ENCODE measurements at places on chromosomes 3 and 15.

DNA sequence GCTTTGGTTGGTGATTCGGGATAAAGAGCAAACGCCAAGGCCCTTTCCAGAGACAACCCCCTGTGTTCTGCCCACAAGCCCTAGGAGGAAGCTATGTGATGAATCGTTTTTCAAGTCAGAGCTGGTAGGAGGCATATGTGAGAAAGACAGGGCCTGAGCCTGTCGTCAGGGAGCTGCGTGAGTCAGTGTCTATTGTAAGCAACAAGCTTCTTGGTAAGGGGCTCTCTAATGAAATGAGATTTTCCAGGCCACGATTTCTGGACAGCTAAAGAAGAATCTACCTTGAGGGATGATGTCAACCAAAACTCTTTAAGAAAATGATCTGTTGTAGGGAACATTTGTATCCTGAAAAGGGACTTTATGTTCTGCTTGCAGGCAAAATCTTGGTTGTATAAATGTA lies 318.9 kb upstream of the IL12A start:
- no peak for DNase-seq

DNA sequence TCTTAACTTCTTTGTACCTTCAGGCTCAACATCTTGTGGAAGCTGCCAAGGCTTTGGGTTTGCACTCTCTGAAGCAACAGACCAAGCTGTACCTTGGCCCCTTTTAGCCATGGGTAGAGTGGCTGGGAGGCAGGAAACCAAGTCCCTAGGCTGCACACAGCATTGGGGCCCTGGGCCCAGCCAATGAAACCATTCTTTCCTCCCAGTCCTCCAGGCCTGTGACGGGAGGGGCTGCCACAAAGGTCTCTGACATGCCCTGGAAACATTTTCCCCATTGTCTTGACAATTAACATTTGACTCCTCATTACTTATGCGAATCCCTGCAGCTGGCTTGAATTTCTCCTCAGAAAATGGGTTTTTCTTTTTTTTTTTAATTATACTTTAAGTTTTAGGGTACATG lies 253.1 kb upstream of the GADL1 start:
- DNase-seq: no peak

DNA sequence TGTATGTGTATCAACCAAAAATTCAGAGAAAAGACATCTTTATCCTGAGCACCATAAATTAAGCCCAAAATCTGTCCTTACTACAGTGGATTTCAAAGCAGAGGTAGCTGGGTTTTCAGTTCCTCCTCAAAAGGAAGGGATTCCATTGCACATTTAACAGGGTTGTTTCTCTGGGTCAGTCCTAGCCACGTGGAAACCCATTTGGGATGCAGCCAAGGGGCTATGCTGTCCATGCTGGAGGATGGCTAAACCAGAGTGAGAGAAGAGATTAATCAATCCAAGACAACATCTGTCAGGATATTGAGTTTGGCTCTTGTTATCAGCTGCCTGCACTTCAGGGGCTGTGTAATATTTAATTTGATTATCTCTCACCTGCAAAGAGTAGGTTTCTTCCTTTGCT lies 28.1 kb downstream of the LSAMP start:
- DNase-seq: no peak

- no peak for DNase-seq
These were observed 20.0 kb upstream of the MFSD1 start for GRCh38 chr3:158781849-158782248.

GRCh38 chr3:151395806-151396205 lies 11.3 kb upstream of the P2RY12 start:
- peak; percentile 3 for DNase-seq

DNA sequence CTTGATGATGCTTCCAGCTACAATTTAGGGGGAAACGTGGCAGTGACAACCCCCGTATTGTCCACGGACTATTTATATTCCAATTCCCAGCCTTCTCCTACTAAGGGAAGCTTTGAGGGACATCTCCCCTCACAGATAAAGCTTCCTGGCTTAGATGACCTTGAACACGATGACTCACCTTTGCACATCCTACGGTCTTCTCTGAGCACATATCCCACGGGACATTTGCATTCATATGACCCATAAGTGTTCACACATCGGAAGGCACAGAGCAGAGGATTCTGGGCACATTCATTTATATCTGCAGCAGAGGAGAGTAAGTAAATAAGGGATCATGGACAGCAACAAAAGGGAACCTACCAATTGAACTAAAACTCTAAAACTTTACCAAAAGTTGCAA lies 101.5 kb downstream of the DUT start:
- no peak for DNase-seq

DNA sequence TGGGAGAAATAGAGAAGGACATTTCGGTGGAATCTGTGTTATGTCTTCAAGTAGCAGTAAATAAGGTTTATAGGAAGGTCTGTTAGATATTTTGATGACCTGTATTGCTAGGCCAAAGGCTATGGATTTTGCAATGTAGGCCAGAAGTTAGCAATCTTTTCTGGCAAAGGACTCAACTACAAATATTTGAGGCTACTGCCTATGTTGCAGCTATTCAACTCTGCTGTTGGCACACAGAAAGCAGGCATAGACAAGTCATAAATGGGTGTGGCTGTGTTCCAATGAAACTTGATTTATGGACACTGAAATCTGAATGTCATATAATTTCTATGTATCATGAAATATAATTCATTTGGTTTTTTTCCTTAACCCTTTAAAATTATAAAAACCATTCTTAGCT lies 438.7 kb upstream of the C2CD4B start:
- DNase-seq: peak; percentile 45

GRCh38 chr3:195440379-195440778 lies 2.4 kb downstream of the ACAP2 start:
- no peak for DNase-seq

DNA sequence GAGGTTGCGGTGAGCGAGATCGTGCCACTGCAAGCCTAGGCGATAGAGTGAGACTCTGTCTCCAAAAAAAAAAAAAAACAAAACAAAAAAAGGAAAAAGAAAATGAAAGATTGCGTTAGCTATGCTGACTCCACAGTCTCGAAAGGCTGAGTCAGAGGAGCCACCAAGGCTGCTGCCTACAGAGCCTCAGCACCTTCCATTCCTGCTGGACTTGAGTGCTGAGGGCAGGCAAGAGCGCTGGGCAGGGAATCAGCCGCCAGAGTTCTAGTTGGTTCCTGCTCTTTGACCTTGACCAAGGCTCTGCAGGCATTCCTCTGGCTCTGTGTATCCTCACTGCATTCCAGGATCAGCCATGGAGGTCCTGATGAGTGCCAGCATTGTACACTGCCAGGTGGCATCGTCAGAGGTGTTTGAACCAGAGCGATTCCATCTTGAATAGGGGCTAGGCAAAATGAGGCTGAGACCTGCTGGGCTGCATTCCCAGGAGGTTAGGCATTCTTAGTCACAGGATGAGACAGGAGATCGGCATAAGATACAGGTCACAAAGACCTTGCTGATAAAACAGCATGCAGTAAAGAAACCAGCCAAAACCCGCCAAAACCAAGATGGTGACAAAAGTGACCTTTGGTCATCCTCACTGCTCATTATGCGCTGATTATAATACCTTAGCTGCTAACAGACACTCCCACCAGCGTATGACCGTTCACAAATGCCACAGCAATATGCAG lies 5.9 kb downstream of the MESP2 start:
- DNase-seq: no peak

GRCh38 chr3:159838938-159839337 lies 149.7 kb upstream of the IL12A start:
- no peak for DNase-seq

- no peak for DNase-seq
These were observed 135.0 kb downstream of the TJP1 start for GRCh38 chr15:29687204-29687815.

DNA sequence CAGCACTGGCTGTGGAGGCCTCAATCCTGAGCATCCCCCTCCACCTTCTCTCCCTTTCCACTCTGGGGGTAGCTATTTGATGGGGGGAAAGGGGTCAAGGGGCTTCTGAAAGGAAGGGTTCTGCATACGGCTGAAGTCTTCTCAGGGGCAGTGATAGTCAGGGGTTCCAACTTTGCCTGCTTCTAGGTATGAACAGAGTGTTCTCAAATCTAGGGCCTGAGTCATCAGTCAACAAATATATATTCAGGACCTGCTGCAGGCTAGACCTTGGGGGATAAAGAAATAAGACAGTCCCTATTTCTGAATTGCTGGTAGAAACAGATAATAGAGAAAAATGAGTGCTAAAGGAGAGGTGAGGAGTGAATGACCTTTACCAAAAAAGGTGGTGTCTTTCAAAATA lies 12.8 kb downstream of the RGMA start:
- DNase-seq: no peak

DNA sequence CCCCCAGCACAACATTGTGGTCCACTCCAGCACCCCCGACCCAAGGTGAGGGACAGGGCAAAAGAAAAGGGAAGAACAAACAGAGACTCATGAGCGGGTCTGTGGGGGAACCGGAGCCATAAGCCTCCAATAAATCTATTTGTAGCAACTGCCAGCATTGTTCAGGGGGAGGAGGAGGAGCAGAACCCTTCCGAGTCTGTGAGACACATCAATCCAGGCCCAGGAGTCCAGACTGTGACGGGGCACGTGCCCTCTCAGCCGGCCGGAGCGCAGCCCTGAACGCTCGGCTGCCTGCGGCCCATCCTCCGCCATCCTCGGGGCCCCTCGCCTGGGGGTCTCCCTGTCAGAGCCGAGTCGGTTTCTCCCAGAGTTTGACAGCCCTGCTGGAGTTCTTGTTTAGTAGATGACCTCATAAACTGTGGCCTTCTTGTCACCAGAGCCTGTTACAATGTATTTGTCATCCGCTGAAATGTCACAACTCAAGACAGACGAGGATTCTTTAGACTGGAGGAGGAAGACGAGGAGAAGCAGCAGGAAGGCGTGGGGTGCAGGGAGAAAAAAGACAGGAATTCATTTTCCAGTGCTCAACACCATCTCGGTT lies 47.9 kb downstream of the TLE3 start:
- DNase-seq: no peak

GRCh38 chr3:149548669-149549065 lies 74.2 kb downstream of the TM4SF4 start:
- no peak for DNase-seq

DNA sequence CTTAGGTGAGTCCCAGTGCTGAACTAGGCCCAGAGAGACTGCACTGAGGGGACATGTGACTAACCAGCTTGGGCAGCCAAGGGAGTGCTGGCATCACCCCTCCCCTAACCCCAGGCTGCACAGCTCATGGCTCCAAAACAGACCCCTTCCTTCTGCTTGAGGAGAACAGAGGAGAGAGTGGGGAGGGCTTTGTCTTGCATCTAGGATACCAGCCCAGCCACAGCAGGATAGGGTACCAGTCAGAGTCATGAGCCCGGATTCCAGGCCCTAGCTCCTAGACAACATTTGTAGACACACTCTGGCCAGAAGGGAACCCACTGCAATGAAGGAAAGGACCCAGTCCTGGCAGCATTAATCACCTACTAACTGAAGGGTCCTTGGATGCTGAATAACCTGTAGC lies 49.9 kb upstream of the PLSCR4 start:
- no peak for DNase-seq

DNA sequence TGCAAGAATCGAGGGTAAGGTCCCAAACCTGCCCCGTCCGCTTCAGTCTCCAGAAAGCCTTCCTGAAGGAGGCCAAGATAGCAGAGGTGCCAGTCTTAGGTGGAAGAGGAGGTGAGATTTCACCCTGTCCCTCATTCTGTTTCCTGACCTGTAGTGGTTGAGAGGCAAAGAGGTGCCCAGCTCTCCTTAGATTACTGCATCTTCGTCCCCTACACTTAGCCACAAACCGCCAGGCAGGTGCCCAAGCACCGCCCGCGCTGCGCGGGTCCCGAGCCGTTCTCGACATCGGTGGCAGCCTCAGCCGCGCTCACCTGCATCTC lies 23.8 kb upstream of the POLG start:
- no peak for DNase-seq

DNA sequence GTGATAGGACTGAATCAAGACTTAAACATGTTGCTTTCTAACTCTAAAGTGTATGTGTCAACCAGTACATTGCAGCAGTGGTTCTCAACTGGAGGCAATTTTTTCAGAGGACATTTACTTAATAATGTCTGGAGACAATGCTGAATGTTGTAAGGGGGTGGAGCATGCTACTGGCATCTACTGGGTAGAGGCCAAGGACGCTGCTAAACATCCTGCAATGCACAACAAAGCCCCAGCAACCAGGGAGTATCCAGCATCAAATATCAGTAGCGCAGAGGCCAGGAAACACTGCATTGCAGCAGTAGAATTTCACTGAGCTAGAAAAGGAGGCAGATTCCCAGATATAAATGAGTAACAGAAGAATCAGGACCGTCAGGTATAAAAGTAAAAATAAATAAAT lies 79.8 kb upstream of the GRM7 start:
- DNase-seq: no peak

DNA sequence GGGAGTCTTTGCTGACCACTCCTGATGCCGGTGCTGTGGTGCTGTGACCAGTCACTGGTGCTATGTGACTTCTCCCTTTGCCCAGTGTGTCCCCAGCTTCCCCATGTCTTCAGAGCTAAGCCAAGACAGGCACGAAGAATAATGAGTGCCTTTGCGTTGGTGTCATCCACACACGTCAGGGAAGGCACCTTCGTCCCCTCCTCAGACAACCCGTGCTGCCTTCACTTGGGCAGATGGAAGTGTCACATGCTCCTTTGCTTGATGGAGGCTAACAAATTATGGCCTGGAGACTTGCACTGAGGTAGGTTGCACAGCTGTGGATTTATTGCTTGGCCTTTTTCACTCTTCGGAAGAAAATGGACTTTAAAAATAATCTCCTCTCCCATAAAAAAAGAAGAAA lies 291.8 kb downstream of the OCA2 start:
- no peak for DNase-seq

GRCh38 chr3:178671791-178672190 lies 135.6 kb downstream of the KCNMB2 start:
- no peak for DNase-seq

GRCh38 chr3:56189536-56189935 lies 278.7 kb downstream of the ERC2 start:
- no peak for DNase-seq

DNA sequence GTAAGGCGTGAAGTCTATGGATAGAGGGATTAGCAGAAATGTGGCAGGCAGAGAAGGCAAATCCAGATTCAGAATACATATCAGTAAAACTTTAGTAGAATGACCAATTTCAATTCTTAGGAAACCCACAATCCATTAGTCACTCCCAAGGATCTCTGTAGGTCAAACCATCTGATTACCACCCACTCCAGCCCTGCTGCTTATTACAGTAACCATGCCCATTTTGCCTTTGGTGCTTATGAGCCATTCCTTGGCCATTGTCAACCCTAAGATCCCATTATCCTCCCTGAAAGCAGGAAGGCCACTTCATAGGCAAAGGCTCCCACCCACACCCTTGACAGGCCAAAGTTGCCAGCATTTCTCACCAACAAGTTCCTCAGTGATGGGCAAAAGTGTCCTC lies 5.1 kb upstream of the KLHL40 start:
- DNase-seq: no peak

GRCh38 chr3:18987862-18988447 lies 160.4 kb upstream of the KCNH8 start:
- DNase-seq: no peak

GRCh38 chr15:29952225-29952624 lies 130.0 kb upstream of the TJP1 start:
- no peak for DNase-seq
